ENCODE measurements at places on chromosomes 16 and 17.

DNA sequence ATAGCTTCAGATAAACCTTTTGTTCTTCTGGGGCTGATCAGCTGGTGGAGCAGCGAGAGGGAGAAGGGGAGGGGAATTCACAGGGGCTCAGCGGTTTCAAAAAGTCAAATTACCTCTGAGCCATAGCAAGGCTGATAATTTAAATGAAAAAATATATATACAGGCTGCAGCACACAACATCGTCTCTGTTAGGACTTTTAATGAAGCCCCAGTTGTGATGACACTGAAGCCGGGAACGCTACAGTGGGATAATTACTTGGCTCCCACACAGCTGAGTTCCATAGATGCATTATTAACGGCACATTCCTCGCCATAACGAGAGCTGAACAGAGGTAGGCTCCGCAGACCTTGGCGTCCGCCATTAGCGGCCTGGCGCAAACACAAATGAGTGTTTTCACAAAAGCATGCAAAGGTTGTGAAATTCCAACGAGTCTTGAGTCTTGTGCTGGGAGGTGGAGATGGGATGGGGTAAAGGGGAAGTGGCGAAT is 216.0 kb downstream of the C16orf78 start:
- DNase-seq = no peak

GRCh38 chr17:79812353-79813258 is 15.7 kb upstream of the CBX8 start:
- no peak for DNase-seq

DNA sequence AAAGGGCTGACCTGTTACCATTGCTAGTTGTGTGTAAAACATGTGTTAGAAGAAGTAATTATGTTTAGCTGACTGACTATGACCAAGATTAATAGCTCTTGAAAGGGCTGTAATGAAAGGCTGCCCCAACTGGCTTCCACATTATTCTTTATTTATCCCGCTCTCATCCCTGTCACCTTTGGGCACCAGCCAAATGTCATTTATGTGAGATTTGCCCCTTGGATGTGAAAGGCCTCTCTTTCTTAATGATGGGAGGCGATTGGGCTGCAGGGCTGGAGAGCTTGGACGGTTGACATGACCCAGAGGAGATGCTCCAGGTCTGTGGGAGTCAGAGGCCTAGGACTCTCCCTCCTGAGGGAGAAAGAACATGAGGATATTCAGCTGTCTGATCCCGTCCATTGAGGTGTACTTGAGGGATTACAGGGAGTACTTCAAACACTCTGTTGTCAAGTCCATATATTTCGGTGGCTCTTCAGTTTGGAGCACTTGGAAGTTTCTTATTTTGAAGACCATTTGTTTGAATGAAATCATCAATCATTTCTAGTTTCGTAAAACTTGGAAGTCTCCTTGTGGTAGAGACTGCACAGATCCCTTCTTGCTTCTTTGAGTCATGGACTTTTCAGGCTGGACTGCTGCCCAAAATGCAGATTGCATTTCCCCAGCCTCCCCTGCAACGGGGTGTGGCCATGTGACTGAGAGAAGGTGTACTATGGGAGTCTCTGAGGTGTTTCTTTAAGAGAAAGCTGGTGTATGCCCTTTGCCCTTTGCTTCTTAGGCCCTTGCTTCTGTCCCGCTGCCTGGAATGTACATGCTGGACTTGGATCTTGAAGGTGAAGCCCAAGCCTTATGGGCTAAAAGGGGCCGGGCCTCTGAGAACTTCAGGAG is 51.3 kb downstream of the FTO start:
- no peak for DNase-seq

- no peak for DNase-seq
These were observed 136.3 kb downstream of the NLK start for GRCh38 chr17:28178800-28179199.

DNA sequence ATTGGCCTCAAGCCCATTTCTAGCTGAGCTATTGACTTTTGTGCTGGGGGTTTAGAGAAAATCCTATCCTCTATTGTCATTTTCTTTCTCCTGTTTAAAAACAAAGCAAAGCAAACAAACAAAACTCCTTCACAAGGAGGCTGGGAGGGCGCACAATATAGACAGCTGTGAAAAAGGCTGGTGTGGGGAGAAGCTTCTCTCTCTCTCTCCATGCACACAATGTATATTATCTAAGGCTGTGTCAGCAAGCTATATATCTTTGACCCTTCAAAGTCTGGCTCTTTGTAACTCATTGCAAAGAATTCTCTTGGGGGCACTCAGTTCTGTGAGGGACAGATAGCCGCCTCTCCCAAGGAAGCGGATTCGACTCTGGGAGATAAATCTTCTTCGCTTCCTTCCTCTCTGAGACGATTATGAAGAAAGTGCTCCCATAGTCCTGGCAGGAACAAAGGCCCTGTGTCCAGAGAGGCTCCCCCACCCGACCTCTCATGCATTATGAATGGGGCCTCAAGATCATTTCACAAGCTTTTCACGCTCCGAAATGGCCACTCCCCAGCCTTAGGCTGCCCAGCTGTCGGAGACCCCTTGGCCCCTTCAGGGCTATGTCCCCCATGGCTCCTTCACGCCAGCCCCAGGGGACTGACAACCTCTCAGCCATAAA is 33.2 kb upstream of the MEAK7 start:
- no peak for DNase-seq

- no peak for DNase-seq
These were observed 279.6 kb downstream of the HS3ST3A1 start for GRCh38 chr17:13321951-13322701.

DNA sequence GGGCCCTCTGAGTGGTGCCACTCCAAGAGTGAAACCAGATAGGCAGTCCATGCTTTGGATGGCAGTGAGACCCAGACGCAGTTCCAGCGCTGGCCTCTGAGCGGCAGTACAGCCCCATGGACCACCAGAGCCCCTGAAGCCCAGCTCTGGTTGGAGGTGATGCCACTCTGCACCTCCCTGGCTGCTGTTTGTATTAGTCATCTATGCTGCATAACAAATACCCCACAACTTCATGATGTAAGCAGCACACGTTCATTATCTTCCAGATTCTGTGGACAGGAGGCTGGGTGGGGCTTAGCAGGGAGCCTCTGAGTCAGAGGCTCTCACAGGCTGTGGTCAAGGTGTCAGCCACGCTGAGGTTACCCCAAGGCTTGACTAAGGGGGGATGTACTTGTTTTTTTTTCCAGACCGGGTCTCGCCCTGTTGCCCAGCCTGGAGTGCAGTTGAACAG is 5.1 kb upstream of the NME4 start:
- peak; percentile 74 for DNase-seq

- DNase-seq = no peak
These were observed 10.1 kb upstream of the KRT28 start for GRCh38 chr17:40809721-40810421.

GRCh38 chr17:79803997-79804855 is 7.3 kb upstream of the CBX8 start:
- peak; percentile 48 for DNase-seq

- DNase-seq = no peak
These were observed 79.5 kb downstream of the ANKRD11 start for GRCh38 chr16:89410794-89411309.

- no peak for DNase-seq
These were observed 167.3 kb upstream of the CDH5 start for GRCh38 chr16:66199189-66199588.

DNA sequence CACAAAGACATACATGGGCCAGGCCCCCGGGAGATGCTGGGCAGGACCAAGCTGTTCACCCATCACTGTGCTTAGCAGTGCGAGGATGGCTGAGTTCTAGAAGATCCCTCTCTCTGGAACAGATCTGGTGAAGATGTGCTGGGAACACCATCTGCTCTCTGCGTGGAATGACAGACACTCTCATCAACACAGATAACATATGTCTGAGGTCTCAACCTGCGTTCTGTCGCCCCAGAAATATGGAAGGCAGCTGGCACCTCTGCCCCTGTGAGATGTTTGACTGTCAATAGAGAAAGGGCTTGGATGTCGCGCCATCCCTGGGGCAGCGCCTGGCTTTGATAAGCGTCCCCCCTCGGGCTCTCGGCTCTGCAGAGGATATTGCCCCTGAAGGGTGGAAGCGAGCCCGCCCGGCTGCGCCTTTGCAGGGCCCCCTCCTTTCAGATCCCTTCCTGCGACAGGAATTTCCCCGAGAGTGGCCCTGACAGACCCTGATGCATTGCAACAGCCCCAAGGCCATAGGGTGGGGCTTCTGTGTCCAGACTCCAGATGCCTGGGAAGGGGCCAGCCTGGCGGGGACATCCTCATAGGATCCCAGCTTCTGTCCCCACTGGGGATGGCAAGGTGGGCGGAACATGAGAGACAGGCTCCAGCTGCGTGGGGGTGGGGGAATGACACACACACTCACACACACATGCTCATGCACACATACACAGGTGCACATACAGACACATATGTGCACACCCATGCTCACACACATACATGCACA is 86.9 kb upstream of the ZNF469 start:
- no peak for DNase-seq

GRCh38 chr17:7557147-7557764 is 1.3 kb upstream of the TNFSF13 start:
- no peak for DNase-seq

- DNase-seq = no peak
These were observed 25.4 kb downstream of the CDRT15 start for GRCh38 chr17:14211246-14211645.

GRCh38 chr17:50443505-50443974 is 17.5 kb downstream of the ACSF2 start:
- DNase-seq = no peak

DNA sequence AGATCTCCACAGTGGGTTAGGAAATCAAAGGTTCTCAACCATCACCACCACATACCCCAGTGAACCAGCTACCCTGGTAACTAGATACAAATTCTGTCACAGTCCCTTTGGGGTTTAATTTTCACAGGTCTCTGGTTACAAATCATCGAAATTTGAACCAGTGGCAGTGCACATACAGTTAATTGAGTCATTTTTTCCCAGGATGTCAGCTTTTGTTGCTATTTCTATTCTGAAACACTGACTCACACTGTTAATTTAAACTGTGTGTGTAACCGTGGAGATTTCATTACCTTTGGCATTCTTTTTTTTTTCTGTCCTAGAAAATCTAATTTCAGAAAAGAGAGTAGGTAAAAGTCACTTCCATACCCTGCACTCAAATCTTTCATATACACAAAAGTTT is 511.5 kb downstream of the TOX3 start:
- no peak for DNase-seq

DNA sequence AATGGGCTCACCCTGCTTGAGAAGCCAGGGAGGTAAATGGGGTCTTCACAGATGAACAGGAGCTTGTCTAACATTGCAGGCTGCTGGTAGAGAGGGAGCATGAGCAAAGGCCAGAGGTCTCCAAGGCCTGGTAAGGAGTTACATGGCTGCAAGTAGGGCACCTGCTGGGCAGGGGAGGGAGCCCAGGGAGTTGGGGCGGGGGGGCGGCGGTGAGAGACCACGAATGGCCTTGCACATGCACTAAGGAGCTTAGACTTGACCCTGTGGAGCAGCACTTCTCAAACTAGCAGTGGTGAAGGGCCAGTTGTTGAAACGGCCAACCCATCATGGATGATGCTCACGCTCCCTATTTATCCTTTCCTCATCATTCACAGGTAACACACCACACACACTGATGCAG is 38.4 kb downstream of the ERN1 start:
- DNase-seq = no peak

- DNase-seq = peak; percentile 65
These were observed 2.4 kb downstream of the FBRS start for GRCh38 chr16:30660424-30661261.

DNA sequence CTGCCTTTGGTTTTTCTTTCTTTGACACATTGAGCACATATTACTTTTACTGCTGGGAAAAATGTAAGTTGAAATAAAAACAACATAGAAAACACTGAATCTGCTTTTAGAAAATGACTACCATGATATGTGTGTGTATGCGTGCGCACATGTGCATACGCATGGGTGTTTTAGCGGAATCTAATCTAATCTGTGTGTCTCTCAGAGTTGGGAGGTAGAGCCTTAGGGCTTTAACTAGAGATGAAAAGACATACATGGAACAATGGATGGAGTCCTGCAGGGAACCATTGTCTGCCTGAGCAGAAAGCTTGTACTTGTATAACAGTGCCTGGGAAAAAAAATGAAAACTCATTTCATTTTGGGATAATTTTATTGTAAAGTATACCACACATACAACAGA is 12.4 kb downstream of the SLFN5 start:
- no peak for DNase-seq

DNA sequence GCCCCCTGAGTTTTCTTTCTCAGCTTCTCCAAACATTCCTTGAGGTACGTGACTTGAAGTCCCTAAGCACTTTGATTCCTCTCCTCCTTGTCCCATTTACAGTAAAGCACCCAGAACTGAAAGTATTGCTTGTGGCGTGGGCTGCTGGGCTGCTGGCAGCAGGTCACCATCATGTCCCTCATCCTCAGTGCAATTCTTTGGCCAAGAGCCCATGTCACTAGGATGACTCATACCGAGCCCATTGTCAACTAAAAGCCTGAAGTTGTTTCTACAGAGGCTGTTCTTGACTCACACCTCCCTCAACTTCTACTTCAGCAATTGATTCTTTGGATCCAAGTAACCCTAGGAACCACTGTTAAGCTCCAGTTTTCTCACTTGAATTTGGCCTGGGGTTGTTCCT is 54.3 kb downstream of the KPNA2 start:
- no peak for DNase-seq

DNA sequence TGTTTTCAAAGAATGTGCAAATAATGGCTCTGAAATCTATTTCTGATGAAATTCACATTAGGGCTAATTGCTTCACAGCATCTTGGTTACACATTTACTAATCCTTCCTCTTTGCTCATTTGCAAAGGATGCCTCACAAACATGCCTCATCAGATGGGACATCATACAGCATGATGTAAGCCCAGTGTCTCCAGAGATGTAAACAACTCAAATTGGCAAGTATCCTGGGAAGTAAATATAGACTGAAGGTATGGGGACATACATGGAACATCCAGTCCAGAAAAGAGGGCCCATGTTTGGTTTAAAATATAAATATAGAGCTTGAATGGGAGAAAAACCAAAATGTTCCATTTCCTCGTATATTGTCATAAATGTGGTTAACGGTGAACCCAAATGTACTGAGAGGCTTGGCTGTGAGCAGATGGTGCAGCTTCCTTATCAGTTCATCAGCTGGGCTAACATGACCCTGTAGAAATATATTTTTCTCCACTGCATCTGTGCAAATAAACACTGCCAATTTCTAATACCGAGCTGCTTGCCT is 142.9 kb upstream of the NUDT7 start:
- no peak for DNase-seq

GRCh38 chr17:17518014-17518413 is 21.8 kb upstream of the RASD1 start:
- no peak for DNase-seq

DNA sequence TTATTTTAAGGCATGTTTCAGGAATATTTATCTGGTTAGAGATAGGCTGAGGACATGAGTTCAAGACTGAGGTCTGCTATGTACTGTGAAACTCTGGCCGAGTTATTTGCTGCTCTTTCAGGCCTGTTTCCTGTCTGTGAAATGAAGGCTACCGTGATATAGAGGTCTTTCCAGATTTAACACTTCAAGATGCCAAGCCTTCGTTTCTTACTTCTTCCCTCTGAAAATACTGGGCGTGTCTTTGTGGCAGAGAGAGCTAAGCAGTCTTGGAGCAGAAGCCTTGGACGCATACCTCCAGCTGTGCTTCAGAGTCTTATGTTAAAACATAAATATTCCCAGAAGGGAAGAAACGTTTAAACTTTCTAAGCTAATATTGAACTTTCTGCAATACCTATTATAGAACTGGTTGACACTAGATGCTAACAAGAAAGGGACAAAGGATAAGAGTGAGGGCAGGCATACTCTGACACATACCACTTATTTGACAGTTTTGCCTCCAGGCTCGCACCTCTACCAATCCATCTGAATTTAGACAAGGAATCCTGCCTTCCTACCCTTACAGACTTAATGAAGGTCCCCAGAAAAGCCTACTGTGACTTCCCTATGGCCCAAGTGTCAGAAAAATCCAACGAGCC is 17.5 kb downstream of the WIPI1 start:
- DNase-seq = no peak

Data from stimulated activated CD8-positive, alpha-beta memory T cell treated with anti-CD3 and anti-CD28 coated beads, Interleukin-7, amount 100 ng/mL, for 24 hours (primary cell).